ENCODE measurements at places on chromosomes 1 and 21.

GRCh38 chr1:236009191-236009590 lies 55.7 kb downstream of the NID1 start:
- no peak for DNase-seq

GRCh38 chr1:78096017-78096416 lies 50.3 kb downstream of the GIPC2 start:
- no peak for DNase-seq

- DNase-seq, result no peak
These were observed 9.8 kb upstream of the SLC19A1 start for GRCh38 chr21:45551783-45552695.

DNA sequence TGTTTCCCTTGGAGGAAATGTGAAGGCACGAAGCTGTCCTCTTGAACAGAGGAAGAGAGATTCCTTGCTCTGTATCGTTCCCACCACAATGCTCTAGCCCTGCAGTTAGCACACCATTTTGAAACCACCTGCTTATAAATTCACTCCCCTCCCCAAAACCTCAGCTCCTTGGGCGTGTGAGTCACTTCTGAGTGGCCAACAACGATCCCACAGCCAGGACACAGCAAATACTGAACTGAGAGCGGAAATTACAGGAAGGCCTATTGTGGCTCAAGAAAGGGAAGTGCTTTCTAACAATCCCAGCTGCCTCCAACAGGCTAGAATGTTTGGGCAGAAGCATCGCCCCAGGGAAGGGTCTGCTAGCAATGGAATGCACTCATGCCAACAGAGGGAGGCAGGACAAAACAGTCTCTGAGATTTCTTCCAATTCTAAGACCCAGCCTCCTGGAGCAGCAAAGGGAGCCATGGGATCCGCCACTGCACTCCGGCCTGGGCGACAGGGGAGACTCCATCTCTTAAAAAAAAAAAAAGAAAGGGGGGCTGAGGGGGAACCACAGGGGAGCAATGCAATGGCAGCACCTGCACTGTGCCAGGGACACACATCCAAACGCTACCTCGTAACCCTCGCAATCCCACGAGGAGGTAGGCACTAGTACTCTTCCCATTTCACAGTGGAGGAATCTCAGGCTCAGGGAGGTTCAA lies 1.9 kb downstream of the TMEM53 start:
- no peak for DNase-seq

DNA sequence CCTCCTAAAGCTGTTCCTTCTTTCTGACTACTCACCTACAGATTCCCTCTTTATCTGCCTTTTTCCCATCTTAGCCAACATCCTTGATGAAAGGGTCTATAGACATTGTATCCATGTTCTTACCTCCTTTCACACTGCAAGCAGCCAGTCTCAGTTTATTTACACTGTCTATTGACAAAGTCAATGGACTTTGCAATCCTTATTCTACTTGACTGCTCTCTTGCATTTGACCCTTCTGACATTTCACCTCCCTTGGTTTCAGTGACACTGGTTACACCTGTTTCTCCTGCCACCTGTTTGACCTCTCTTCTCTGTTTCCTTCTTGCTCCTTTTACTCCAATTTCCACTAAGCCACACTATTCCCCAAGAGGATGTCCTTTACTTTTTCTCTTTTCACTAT lies 224.0 kb upstream of the SNX7 start:
- no peak for DNase-seq

DNA sequence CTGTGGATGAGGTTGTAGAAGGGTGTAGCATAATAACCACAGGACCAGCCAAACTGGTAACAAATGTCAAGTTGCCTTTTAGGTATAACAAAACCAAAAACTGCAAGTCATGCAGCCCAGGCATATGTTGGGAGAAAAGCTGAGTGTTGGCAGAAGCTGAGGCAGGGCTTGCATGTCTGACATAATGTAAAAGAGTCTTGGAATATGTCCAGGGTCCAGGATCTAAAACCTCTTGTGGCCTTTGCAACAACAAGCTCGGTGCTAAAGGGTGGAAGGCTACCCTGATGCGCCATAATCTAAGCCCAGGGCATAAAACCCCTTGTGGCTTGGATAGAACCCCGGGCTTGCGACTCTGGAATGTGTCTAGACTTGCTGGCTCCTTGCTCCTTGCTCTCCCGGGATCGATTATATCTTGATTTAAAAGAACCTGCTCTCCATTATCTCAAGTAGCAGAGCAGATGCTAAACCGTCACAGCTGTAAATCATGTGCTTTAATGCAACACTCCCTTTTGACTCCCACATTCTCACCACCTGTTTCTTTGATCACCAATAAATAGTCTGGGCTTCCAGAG lies 26.5 kb upstream of the SLC35A3 start:
- peak; percentile 82 for DNase-seq

DNA sequence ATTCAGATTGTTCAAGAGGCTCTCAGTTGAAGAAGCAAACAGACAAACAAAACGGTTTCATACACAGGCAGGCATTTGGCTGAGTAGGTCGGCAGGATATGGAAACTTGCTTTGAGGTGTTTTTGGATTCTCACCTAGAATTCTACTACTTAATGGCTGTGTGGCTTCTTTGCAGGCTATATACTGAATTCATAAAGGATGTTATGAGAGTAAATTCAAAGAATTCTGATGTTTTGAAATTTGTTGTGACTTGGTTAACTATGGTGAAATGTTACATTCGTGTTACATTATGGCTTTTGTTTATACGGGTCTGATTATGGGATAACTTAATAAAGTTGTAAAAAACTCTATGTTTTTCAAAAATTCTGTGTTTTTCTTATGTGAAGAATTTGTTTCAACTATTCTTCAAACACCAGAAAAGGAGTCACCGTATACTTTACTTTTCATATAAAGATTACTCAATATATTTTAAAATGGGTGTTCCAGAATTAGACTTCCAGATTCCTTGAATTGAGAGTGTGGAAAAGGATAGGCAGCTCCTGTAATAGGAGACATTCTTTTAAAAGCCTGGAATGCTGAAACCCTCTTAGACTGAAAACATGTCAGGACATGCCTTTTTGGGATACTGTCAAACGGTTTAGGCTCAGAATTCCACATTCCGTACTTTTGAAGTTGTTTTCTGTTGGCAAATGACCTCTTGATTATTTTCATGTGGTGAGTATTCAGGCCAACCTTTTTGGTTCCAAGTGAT lies 8.2 kb upstream of the IRF2BP2 start:
- DNase-seq, result peak; percentile 88

GRCh38 chr1:10593750-10594149 lies 119.0 kb downstream of the PEX14 start:
- no peak for DNase-seq

DNA sequence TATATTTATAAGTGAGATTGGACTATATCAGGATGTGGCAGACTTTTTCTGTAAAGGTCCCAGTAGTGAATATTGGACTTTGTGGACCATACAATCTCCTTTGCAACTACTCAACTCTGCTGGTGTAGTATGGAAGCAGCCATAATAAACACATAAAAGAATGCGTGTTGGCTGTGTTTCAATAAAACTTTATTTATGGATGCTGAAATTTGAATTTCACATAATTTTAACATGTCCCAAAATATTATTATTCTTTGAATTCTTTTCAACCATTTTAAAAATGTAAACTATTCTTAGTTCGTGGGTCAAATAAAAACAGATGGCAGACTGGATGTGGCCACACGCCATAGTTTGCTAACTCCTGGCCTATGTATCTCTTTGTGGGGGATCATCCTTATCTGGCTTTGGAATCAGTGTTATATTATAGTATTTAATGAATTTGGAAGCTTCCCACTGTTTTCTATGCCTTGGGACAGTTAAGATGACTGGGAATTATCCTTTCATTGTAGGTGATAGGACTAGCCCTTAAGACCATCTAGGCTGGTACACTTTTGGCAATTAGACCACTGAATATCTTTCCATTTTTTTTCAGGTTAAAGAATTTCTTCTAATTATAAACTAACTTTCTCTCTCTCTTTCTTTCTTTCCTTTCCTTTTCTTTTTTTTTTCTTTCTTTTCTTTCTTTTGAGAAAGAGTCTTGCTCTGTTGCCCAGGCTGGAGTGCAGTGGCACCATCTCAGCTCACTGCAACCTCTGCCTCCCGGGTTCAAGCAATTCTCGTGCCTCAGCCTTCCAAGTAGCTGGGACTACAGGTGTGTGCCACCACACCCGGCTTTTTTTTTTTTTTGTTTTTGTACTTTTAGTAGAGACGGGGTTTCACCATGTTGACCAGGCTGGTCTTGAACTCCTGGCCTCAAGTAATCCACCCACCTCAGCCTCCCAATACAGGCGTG lies 14.9 kb upstream of the SLAMF6 start:
- DNase-seq, result no peak

DNA sequence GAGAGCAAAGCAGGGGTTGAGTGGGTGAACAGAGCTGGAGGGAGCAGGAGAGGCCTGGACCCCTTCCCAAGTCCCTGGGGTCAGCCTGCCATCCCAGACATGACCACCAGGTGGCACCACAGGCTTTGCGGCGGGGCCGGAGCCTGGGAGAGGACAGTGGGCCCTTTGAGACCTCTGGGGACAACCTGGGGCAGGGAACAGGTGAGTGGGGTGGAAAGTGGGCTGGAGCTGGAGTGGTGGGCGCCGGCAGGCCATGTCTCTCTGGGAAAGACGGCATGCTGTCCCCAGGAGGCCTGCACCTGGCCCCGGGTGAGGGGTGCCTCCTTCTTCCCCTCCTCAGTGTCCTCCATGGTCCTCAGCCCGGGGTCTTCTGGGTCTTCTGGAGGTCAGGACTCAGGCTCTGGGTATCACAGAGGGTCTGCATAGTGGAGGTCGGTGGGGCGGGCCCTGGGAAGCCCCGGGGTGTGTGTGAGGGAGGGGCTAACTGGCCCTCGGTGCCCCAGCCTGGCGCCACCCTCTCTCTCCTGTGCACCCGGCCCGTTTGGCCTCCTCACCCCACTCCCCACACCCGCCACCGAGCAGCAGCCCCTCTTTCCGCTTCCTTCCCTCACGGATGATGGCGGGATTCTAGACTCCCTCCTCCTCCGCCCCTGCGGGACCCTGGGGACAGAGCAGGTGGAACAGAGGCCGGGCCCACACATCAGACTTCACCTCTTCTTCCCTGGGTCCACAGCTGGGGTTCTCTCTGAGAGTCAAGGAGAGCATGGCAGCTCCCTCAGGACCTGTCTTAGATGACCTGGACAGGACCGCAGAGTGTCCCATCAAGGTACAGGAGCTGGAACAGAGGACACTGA lies 28.5 kb upstream of the PKP1 start:
- DNase-seq, result peak; percentile 67

- no peak for DNase-seq
These were observed 19.7 kb downstream of the STUM start for GRCh38 chr1:226568077-226568831.

DNA sequence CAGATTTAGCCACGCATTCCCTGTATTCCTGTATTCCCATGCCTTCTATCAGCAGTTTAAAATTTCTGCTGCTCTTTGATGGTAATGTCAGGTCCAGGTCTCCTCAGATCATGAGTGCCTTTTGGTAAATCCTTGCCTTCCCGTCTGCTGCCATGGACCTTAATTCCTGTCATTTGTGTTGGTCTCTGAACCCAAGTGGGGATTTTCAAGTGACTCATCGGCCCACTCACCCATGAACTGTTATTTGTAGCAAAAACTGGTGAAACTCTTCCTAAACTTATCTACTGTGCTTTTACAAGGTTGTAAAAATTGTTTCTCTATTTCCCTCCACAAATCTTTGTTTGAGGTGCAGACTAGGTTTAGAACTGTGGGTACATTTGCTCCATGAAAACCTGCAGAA lies 47.4 kb downstream of the ACTN2 start:
- DNase-seq, result no peak

DNA sequence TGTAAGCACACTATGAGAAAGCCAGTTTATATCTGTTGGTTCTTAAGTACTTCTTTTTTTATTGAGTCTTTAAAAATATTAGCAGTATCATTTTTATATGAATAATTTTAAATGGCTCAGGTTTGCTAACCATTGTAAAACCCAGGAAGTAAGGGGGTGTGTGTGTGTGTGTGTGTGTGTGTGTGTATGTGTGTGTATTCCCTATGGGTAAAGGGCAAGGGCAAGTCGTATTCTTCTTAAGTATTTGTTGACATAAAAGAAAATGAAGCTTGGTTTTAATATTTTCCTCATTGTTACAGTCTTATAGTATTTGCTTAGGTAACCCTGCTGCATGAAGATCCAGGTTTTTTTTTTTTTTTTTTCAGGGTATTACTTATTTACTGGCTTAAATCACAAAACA lies 495.0 kb upstream of the B3GALT2 start:
- DNase-seq, result no peak

GRCh38 chr1:53294567-53294966 lies 33.3 kb downstream of the LRP8 start:
- no peak for DNase-seq

DNA sequence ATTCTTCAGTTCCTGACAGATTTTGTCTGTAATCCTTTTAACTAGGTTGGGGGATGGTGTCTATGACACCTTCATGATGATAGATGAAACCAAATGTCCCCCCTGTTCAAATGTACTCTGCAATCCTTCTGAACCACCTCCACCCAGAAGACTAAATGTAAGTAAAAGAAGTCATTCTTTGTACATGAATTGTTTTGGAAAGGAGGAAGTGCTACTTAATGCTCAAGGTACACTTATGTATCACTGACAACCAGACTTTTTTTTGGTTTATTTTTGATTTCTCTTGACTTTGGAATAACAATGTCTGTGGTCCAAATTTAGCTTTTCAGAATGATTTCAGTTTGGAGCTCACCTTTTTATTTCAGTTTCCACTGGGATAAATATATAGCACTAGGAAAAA lies 2.3 kb downstream of the DYRK3 start:
- no peak for DNase-seq

DNA sequence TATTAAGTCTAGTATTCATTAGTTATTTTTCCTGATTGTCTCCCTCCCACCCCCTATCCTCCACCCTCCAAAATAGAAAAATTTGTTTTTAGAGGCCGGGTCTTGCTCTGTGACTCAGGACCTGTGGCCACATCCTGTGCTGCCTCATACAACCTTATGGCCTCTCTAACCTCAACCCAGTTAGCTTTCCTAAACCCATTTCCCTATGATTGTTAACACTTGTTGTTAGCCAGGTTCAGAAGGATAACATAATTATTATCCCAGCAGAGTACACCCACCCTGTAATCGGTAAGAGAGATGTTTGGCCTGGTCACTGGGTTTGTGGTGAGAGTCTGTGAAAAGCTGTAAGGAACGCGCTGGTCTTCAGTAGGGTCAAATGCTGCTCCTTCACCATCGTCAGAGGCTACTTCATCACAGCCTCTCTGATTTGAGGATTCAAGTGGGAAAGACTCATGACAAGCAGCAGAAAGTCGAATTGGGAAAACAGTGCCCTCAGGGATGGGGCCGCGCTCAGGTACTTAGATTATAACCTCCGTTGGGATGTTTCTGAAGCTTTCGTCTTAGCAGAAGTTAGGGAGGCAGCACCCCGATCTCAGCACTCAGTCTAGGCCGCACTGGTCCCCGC lies 35.9 kb upstream of the HMGN1 start:
- DNase-seq, result no peak

- no peak for DNase-seq
These were observed 30.2 kb downstream of the TMEM50B start for GRCh38 chr21:33449616-33450015.
